ENCODE measurements at places on chromosomes 2 and 18.

DNA sequence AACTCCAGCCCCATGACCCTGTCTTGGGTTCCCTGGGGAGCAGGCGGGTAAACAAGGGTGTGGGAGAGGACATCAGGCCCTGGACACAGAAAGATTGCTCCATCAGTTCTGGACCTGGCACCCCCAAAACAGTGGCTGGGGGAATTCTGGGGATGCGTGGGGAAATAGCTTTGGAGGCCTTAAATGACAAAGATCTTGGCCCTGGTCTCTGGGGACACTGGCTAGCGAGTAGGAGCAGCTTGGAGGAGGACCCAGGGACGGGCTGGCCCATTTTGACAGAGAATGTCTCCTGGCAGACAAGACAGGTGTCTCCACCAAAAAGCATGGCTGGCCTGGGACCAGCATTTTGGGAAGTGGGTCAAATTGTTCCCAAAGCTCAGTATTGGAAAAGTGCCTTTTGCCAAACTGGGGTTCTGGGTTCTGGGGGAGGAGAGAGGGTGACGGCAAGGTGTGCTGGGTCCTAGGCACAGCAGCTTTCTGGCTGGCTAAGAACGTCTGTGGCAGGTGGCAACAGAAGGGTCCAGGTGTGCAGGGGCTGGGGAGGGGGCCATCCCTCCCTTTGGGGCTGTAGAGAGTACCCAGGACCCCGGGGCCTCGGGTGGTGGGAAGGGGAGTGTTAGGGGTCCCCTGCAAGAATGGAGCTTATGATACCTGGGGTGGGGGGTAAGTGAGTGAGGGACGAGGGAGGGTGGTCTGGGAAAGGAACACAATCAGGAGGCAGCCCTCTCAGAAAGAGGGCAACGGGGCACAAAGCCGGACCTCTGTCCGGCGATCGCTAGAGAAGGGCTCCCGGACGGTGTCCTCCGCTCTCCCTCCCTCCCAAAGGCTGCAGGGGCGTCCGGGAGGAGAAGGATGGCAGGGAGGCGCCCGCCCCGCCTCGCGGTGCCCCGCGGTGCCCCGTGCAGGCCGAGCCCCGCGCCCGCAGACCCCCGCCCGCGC, 556 bp downstream of the CYRIA start:
- peak; percentile 21 for DNase-seq

DNA sequence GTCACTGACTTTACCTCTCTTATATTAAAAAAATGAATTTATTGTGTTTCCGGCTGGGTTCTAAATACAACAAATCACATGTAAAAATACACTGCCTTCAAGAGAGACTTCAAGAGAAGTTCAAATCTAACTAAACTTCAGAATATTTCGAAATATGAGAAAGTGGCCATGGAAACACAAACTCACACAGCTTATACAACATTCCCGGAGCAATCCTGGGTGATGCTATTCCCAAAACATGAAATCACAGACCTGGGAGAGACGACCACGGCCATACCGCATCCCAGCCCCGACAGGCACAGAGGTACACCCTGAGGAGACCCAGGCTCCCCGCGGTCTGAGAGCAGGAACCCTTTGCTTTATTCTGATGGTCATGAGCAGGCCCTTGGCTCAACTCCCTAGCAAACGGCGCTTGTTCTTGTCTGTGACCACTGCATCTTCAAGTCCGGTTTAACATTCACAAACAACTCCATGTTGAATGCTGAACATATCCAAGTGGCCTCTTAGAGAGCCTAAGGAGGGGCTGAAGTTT, 185.4 kb upstream of the REV1 start:
- DNase-seq = no peak

- DNase-seq = no peak
These were observed 58.9 kb upstream of the STK17B start for GRCh38 chr2:196230061-196230854.

- no peak for DNase-seq
These were observed 20.8 kb upstream of the MGAT5 start for GRCh38 chr2:134232868-134233727.

GRCh38 chr2:2836343-2837070, 505.4 kb upstream of the MYT1L start:
- no peak for DNase-seq

DNA sequence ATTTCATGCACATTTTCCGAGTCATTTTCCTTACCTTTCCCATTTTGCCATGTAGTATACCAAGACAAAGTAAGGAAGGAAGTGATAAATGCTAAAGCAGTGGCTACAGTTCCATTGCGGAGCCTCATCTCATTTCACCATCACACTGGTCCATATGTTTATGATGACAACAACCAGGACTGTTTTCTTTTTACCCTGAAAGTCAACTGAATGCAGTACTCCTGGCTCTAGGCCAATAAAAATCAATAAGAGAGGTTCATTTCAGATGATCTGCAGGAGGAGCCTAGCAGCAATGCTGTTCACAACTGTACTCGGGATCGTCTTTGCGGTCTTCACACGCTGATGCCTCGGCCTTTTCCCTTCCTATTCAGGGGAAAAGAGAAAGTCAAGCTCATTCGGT, 4.7 kb downstream of the MGAT4A start:
- DNase-seq = no peak

DNA sequence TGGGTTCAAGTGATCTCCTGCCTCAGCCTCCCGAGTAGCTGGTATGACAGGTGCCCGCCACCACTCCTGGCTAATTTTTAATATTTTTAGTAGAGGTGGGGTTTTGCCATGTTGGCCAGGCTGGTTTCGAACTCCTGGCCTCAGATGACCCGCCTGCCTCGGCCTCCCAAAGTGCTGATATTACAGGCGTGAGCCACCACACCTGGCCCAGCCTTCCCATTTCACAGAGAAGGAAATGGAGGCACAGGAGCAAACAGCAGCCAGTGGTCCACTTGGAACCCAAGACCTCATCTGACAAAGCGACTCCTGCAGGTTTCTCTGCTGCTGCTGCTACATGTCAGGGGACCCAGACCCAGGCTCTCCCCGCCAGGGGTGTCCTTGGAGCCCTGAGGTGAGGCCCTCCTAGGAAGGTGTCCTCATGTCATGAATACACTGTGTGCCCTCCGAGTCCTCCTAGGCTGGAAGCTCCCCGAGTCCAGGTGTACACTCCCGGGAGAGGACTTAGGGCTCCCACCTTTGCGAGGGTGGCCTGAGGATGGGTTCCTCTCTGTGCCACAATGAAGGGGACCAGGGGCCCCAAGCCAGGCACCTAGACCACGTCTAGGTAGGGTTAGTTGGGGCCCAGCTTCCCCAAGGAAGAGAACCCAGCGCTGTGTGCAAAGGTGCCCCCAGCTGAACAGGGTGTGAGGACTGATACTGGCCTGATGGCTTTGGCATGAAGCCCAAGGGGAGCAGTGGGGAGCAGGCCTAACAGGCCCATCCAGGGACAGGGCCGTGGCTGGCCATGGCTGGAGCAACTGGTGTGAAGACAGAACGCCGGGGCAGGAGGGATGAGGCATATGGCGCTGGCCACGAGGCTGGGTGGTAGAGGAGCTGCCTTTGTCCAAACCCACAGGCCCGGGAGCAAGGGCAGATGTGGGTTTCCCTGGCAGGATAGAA, 56.1 kb downstream of the HS6ST1 start:
- DNase-seq = no peak

DNA sequence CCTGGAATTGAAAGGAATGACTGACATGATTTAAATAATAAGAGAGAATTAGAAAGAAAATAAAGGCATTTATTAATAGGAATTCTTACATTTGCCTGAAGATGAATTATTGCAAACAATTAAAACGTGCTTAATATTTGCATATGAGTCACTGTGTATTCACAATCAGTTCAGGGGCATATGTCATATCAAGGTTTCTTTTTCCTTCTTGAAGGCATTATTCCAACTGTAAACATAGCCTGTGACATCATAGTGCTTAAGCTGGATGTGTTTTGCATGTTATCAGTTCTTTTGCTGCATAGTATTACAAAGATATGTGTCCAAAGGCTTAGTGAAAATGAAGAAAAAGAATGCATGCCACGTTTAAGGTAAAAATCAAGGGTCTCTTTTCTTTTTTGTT, 80.8 kb downstream of the MEIS1 start:
- DNase-seq = no peak

DNA sequence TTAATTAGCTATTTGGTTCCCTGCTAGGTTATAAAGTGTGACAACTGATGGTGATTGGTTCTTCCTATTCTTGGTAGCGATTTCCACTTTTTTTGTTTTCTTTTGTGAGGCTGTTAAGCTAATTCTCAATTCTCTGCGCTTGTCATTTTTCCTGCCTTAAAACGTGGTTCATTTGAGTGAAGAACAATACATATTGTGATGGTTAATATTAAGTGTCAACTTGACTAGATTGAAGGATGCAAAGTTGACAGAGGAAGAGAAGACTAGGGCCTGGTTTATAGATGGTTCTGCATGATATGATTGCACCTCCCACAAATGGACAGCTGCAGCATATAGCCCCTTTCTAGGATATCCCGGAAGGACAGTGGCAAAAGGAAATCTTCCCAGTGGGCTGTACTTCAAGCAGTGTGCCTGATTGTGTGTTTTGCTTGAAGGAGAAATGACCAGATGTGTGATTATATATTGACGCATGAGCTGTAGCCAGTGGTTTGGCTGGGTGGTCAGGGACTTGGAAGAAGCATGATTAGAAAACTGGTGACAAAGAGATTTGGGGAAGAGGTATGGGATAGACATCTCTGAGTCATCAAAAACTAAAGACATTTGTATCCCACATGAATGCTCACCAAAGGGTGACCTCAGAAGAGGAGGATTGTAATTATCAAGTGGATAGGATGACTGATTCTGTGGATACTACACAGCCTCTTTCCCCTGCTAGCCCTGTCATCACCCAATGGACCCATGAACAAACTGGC, 39.4 kb upstream of the ZNF804A start:
- DNase-seq = no peak

GRCh38 chr2:55620123-55620779, 2.8 kb upstream of the PPP4R3B start:
- DNase-seq = no peak

- no peak for DNase-seq
These were observed 94.2 kb downstream of the GULP1 start for GRCh38 chr2:188385857-188386256.

DNA sequence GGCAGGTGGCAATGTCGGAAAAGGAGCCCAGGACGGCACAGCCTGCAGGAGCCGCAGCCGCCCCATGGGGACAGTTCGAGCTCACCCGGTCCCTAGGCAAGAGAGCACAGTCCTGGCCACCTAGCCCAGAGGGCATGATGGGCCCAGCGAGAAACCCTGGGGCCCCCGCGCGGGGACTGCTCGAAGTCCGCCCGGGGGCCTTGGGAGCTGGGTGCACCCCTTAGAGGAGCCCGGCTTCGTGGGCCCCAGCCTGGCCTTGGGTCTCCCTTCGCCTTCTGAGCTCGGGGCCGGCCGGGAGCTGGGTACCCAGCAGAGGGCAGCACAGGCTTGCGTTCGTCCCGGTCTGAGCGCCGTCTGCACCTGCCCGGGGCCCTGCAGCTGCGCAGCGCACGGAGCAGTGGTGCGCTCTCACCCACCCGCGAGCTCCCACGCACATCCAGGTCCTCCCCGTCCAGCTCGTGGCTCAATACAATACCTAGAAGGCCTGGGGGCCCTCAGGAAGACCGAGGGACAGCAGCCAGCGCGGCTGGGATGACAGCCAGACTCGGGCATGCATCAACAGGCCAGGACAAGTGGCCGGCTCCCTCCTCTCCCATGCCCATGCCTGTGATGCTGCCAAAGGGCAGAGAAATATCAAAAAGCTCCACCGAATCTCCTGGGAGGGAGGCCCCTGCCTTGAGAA, 96.2 kb upstream of the ZNF532 start:
- DNase-seq = peak; percentile 87

- DNase-seq = no peak
These were observed 185.2 kb downstream of the GRB14 start for GRCh38 chr2:164436131-164436530.

DNA sequence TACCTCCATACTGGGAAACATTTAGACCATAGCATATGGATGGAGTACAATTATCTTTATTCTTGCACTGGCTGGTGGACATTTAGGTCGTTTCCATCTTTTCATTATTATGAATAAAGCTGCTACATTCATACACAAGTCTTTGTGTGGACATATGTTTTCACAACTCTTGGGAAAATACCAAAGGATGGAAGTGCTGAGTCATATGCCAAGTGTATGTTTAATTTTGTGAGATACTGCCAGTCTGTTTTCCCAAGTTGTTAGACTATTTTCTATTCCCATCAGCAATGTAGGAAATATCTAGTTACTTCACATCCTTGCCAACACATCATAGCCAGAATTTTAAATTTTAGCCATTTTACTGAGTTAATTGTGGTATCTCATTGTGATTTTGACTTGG, 91.5 kb downstream of the GALNT13 start:
- no peak for DNase-seq

DNA sequence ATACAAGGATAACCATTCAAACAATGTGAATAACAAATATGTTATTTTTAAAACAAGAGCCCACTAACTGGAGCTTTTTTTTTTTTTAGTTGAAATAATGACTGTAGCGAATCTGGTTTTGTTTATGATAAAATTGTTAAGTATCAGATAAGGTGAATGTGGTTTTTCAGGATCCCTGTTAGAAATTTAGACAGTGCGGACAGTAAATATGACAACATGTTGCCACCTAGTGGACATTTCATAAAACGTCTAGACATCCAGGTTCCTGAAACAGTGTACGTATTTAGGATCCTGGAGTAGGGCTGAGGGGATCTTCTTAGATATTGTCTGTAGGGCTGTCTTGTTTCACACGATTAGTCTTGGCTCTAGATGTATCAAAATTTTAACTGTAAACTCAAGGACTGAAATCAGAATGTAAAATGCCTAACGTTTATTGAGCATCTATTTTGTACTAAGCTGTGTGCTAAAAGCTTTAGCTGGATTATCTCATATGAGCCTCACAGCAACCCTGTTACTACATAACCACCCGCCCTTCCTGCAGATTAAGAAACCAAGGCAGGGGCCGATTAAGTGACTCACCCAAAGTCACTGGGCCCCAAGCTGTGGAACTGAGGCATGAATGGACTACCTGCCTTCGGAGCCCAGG, 23.9 kb upstream of the CCDC68 start:
- DNase-seq = no peak

DNA sequence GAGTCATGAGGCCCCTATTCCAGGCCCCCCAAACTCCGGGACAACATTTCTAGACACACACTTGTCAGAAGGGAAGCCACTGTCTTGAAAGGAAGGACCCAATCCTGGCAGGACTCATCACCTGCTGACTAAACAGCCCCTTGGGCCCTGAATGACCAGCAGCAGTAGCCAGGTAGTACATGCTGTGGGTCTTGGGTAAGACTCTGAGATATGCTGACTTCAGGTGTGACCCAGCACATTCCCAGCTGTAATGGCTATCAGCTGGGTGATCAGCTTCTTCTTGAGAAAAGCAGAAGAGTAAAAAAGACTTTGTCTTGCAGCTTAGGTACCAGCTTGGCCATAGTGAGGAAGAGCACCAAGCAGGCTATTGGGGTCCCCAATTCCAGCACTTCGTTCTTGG, 35.6 kb downstream of the CLHC1 start:
- no peak for DNase-seq
